ENCODE measurements at places on chromosomes 5 and 9.

- no peak for DNase-seq
Measured at GRCh38 chr5:139473105-139473504, 2.3 kb downstream of the SMIM33 start.

- no peak for DNase-seq
Measured at GRCh38 chr9:114900942-114901802, 29.2 kb downstream of the TNFSF8 start.

DNA sequence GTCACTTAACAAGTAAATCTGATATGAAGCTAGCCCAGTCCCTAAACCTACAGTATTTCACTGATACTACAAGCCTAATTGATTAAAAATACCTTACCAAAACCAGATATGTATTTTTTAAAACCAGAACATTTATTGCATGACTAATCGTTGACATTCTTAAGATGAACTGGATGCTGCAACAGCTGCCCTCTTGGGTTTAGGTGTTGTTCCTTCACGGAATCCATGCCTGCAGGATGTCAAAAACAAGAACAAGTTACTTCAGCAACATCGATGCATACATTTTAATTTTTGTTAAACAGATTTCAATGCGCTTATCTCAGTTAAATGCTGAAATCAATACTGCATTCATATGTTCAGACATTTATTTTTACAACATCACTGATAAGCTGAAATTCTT lies 2.7 kb downstream of the RPL37 start:
- DNase-seq = no peak

DNA sequence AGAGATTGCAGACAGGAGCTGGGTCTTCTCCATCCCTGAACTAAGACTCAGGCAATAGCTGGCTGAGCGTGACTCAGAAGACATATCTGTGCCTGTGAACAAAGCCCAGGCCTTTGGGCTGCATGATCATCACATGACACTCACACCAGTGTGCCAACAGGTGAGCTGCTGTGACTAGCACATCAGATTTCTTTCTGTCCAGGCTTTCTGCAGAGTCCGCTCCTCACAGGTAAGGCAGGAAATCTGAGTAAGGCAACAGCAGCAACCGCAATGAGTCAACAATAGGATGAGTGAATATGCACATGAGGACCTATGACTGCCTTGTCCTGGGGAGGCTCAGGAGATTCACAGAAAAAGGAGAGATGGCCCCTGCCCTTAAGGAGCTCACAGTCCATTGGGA lies 293.6 kb downstream of the ACTL7B start:
- DNase-seq = no peak

GRCh38 chr5:142346706-142347105 lies 21.9 kb upstream of the SPRY4 start:
- no peak for DNase-seq

GRCh38 chr5:144472221-144472620 lies 301.5 kb downstream of the KCTD16 start:
- DNase-seq = no peak

DNA sequence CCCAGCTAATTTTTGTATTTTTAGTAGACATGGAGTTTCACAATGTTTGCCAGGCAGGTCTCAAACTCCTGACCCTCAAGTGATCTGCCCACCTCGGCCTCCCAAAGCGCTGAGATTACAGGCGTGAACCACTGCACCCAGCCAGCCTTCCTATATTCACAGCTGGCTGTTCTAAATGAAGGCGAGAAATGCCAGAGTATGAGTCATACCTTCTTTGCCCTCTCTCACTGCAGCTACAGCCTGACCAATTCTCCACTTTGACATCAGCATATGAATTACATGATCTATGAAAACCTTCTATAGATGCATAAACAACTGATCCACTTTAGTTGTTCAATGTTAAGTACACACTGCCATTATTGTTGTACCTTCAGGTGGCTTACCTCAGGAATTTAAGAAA lies 14.5 kb downstream of the APTX start:
- DNase-seq = no peak

- DNase-seq = no peak
Measured at GRCh38 chr5:37206736-37207135, 42.4 kb downstream of the CPLANE1 start.

- no peak for DNase-seq
Measured at GRCh38 chr9:31188496-31188895, 1195.9 kb upstream of the ACO1 start.

GRCh38 chr9:133578524-133579441 lies 30.4 kb downstream of the FAM163B start:
- no peak for DNase-seq

- DNase-seq = no peak
Measured at GRCh38 chr5:135747824-135748223, 86.6 kb upstream of the SLC25A48 start.

DNA sequence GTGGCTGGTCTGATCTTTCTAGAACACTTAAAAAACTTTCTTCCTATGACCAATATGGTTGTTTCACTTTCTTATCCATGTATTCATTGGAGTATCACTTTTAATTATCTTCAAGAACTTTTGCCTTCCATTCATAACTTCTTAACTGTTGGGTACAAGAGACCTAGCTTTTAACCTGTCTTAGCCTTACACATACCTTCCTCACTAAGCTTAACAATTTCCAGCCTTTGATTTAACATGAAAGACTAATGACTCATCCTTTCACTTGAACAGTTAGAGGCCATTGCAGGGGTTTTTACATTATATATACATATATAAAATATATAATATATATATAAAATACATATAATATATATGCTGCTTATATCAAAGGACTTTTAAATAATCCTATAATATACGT lies 57.9 kb downstream of the ABHD17B start:
- no peak for DNase-seq

DNA sequence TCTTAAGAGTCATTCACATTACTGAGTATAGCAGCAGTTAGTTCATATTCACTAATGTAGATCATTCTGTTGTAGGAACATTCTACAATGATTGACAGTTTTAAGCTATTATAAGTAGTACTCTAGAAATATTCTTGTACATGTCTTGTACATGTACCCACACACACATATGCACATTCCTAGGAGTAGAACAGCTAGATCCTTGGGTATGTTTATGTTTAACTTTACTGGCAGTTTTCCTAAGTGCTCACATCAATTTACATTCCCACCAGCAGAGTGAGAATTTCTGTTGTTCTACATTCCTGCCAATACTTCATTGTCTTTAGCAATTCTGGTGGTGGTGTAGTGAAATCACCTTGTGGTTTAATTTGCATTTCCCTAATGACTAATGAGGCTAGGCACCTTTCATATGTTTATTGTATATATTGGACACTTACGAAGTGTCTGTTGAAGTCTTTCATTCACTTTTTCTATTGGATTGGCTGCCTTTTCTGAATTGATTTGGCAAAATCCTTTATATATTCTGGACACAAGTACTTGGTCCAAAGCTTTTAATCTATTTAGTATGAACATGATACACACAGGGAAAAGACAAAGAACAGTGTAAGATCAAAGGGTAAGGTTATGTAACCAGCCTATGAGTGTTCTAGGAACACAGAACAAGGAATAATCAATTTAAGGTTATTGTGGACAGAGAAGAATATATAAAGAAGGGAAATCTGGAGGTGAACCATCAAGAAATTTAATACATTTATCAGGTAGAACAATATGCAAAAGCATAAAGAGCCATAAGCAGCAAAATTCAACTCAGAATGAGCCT lies 95.6 kb downstream of the MLLT3 start:
- DNase-seq = no peak

- DNase-seq = no peak
Measured at GRCh38 chr9:111904891-111905291, 8.3 kb downstream of the UGCG start.

- DNase-seq = no peak
Measured at GRCh38 chr9:112772215-112772509, 21.6 kb downstream of the SNX30 start.

DNA sequence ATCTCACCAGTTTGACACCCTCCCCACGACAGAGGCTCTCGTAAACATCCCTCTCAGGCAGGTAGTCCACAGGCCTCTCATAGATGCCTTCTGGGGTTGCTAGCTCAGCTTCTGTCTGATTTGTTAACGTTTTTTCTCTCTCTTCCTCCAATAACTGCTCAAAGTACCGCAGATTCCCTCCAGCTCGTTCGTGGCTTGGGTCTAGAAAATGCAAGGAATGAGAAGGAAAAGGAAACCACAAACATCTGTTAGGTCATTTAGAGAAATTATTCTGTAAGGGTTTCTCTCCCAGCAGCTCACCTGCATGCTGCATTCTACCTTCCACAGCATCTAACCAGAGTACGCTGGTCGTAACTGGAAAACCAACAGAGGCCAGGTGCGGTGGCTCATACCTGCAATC lies 18.5 kb downstream of the P4HA2 start:
- DNase-seq = no peak

DNA sequence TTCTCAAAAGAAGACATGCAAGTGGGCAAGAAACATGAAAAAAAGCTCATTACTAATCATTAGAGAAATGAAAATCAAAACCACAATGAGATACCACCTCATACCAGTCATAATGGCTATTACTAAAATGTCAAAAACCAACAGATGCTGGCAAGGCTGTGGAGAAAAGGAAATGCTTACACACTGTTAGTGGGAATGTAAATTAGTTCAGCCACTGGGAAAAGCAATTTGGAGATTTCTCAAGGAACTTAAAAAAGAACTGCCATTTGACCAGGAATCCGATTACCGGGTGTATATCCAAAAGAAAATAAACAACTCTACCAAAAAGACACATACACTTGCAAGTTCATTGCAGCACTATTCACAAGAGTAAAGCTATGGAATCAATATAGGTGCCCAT lies 595.4 kb upstream of the RIOK2 start:
- DNase-seq = no peak

GRCh38 chr5:178232124-178232919 lies at the start of gene PHYKPL:
PHYKPL (minus strand) TSS chr5:178232802; CDS start chr5:178232550, 252 bp downstream.
- peak; percentile 61 for DNase-seq

- DNase-seq = no peak
Measured at GRCh38 chr9:112061152-112061740, 113.9 kb downstream of the SUSD1 start.

DNA sequence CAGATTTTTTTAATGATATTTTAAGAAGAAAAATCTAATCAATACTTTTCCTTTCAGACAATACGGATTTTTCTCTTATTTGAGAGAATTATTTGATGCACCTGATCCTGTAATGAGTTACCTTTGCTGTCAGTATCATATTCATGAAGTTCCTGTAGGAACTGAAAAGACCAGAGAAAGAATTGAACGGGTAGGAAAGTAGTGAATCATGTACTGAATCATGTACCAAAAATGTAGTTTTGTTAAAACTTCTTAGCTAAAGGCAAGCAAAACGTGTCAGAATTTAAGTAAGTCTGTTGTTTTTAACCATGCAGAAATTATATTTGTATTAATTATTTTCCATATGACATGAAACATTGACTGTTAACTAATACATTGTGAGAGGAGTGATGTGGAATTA lies 56.6 kb downstream of the SMC5 start:
- DNase-seq = no peak

GRCh38 chr5:83162601-83163000 lies 85.3 kb downstream of the XRCC4 start:
- no peak for DNase-seq

GRCh38 chr5:180463216-180463900 lies 30.8 kb upstream of the CNOT6 start:
- DNase-seq = no peak

DNA sequence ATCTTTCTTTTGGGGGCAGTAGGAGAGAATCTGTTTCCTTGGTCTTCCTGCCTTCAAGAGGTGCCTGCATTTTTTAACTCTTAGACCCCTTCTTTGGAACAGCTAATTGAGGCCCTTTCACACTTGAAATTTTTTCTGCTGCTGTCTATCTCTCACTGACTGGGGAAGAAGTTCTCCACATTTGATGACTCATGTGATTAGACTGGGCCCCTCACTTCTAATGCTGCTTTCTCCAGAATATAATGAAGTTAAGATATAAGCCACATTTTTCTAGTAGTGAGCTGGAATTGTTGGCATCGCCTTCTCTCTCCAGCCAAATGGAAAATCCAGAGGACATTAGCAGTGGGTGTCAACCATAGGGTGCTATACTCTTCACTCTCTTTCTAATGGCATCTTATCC lies 12.4 kb downstream of the ZNF474 start:
- no peak for DNase-seq

DNA sequence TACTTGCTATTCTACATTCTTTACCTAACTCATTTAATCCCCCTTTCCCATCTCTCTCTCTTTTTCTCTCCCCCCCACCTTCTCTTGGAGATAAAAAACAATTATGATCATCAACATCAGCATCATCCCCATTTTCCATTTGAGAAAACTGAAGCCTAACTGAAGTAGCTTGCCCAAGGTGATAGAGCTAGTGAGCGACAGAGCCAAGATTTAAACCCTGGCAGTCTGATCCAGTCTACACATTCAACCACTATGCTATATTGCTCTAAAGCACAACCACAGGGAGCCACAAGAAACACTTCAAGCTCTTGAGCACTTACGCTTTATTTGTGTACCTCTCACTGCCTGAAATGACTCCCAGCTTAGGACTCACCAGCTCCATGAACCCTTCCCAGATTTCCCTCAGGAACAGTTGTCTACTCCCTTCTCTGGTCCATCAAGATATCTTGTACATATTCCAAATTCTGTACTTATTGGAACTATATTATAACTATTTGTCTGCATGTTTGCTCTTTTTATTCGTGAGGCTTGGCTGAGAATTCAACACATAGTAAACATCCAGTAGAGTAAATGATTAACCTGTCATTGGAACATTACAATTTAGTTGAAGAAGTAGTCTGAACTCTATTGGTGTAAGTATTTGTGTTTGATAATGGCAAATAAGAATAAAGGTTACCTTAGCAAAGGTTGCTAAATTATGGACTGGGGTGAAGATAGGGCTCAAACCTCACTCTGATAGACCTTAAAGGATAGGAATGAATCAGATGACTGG lies 164.8 kb downstream of the EFNA5 start:
- no peak for DNase-seq

DNA sequence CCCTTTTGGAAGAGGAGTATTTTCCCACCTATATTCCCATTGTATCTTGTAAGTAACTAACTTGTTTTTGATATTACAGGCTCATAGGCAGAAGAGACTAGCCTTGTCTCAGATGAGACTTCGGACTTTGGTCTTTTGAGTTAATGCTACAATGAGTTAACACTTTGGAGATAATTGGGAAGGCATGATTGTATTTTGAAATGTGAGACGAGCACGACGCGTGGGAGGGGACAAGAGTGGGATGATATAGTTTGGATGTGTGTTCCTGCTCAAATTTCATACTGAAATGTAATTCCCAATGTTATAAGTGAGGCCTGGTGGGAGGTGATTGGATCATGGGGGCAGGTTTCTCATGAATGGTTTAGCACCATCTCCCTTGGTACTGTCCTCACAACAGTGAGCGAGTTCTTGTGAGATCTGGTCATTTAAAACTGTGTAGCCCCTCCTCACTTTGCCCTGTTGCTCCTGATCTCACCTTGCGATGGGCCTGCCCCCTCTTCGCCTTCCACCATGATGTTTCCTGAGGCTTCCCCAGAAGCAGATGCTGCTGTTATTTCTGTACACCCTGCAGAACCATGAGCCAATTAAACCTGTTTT lies 721.5 kb upstream of the CTNND2 start:
- DNase-seq = no peak

- DNase-seq = no peak
Measured at GRCh38 chr5:44747396-44747795, 61.4 kb upstream of the MRPS30 start.

All from posterior cingulate gyrus (tissue), 11 donors.